Activated T-cell treated with anti-CD3 and anti-CD28 coated beads for 4 hours (primary cell): ENCODE measurements at places on chromosomes 11 and 22.

DNA sequence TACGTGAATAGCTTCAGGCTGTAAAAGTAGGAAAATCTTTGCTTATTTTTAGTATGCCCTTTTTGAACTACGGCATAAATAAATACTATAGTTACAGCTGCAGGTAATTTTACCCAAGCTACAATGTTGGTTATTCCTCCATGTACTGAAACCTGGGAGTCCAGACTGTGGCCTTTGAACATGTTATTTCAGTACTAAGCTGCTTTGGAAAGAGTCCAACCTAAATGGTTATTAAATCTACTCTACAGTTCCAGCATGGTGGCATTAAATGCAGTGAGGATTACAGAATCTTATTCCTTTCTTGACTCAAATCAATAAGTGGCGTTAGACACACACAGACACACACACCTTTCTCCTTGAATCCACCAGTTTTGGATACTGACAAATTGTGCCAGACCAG is 165.1 kb downstream of the MSANTD4 start:
- DNase-seq = no peak

GRCh38 chr11:7576726-7577290 is 63.0 kb downstream of the PPFIBP2 start:
- no peak for DNase-seq

DNA sequence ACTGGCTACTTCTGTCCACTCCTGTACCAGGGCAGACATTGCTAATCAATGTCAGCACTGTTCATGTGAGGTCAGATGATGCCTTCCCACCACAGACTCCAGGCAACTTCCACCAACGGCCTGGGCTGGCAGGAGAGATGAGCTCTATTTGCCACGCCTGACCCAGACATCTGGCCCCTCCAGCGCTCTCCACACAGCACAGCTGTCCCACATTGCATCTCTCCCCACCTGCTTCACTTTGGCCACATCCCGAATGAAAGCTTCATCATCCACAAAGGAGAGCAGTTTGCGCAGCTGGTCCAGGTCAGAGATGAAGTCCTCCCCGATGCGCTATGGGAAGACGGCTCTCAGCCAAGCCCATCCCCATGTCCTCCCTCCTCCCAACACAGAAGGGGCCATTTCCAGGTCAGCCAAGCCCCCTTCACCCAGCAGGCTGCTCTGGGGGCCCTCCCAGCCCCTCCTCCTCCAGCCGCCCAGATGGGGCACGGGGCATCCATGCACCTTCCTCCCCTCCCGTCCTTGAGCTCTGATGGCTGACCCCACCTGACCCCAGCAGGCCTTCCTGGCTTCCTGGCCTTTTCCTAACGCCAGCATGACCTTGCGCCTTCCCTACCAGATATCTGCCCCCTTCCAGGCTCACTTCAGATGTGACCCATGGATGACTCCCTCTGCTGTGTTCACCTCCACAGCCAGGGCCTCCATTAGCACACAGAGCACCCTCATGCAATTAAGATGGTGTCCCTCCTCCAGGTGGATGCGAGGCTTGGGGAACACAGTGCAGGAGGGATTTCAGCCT is 7.4 kb downstream of the PYGM start:
- DNase-seq = no peak

- no peak for DNase-seq
These were observed 25.4 kb upstream of the SMTN start for GRCh38 chr22:31055635-31056159.

DNA sequence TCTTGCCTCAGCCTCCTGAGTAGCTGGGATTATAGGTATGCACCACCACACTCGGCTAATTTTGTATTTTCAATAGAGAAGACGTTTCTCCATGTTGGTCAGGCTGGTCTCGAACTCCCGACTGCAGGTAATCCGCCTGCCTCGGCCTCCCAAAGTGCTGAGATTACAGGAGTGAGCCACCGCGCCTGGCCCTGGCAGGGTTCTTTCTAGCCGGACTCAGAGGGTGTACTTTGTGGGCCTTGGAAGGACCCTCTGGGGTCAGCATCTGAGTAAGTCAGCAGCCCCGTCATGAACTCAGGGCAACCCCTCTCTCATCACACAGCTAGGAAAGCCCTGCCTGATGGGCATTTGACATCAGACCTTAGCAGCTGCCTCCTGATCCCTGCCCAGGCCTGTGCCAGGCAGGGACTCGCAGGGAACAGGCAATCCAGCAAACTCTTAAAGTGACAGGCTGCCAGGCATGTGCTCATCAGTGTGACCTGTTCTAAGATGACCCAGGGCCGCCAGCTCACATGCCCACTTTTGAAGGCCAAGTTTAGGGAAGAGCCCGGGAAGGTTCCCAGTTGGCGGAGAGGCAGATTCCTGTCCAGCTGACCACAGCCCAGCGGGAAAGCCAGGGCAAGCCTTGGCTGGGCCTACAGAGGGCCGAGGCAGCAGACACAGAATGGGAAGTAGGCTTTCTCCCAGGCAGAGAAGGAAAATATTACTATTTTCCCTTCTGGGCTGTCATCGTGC is 92.9 kb downstream of the MORC2 start:
- no peak for DNase-seq

DNA sequence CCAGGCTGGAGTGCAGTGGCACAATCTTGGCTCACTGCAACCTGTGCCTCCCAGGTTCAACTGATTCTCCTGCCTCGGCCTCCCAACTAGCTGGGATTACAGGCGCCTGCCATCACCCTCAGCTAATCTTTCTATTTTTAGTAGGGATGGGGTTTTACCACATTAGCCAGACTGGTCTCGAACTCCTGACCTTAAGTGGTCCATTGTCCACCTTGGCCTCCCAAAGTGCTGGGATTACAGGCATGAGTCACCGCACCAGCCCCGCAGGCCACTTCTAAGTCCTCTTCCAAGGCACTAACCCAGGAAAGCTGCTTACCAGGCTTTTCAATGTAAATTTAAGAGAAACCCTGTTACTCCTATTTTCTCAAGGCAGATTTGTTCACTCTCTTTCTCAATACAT is 50.4 kb downstream of the DENND5A start:
- no peak for DNase-seq

DNA sequence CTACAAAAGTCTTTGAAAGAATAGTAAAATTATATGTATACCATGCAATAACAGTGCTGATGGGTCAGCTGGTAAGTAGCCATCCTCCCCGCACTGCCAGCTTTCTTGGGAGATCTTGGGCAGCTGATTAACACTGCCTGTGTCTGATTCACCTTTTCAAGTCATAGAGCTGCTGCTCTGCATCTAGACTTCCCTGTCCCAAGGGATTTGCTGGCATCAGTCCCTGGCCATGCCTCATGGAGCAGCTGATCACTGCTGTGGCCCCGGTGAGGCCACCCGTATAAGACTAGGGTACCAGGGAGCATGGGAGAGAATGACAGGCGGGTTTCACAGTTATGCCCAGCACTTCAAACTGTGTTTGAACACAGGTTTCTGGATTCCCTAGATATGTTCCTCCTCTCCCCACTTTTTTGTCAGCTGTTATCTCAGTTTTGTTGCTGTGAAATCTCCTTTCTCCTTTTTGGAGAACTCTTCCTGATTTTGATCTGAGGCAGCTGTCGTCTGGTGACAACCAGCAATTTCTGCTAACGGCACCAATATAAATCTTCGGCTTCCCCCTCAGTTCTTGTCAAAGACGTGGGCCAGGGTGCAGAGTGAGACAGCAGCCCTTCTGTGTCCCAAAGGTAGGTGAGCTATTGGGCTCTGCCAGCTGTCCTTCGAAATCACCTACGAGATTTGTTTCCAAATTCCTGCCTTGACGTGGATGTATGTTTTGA is 438.9 kb downstream of the NTM start:
- no peak for DNase-seq

DNA sequence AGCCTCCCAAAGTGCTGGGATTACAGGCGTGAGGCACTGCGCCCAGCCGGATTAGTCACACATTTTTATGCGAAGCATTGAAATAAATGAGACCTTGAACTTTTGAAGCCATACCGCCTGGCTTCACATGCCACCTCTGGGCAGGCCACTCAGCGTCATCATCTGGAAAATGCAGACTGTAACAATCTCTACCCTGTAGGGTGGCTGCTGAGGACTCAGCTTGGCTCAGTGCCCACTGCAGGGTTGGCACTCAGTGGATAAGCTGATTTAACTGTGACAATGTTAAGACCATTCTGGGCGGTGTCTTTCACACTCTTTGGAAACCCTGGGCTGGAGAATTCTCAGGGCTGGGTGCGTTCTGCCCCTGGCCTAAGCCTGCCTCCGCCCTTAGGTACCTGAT is 8.5 kb downstream of the SH3BP1 start:
- no peak for DNase-seq

DNA sequence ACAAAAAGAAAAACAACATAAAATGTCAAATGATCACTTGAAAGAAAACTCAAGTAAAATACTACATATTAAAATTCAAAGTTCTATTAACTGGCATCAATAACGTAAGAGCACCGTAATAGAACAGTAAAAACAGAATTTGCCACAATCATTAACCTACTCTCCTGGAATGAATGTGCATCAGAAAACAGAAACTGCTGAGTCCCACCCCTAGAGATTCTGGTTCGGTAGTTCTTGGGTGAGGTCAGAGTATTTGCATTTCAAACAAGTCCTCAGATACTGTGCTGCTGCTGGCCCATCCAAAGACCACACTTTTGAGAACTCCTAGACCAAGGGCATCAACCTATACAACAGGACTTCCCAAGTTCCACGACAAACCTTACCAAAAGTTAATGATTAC is 23.5 kb downstream of the PITPNB start:
- DNase-seq = no peak

DNA sequence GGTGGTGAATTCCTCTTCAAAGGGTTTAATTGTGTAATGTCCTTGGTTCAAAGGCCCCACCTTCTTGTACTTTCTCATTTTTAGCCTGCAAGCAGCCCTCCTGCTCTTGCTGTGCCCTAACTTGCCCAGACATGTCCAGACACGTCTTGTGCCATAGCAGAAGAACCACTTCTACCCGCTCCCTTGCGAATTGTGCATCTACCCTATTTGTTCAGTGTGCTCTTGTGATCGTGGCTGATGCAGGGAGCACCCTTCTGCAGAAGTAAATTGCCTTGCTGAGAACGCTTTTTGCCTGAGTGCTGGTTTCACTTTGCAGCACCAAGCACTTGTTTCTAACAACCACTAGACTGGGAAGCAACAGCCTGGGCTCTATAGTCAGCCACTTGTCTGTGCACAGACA is 249.4 kb downstream of the SBF2 start:
- no peak for DNase-seq

- no peak for DNase-seq
These were observed 31.8 kb downstream of the FAM118A start for GRCh38 chr22:45341498-45341897.

GRCh38 chr11:113332023-113332422 is 17.6 kb downstream of the TTC12 start:
- DNase-seq = no peak

DNA sequence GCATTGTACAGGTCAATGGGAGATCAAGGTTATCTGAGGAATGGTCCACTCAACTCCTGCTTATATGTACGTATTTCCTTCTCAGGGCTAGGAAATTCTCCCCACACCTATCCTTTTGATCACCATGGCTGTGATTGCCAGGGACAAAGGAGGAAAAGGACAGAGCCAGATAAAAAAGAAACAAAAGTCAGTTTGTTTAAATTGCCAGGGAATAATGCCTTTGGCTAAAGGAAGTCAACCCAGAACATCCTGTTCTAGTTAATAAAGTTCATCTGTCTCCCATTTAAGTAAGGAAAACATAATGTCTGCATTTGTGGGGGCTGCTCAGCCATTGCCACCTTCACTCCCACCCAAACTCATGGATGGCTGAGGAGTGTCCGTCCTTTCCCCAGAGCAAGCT is 124.7 kb downstream of the ME3 start:
- DNase-seq = no peak

- DNase-seq = no peak
These were observed 309.3 kb downstream of the SOX6 start for GRCh38 chr11:16047073-16047472.

DNA sequence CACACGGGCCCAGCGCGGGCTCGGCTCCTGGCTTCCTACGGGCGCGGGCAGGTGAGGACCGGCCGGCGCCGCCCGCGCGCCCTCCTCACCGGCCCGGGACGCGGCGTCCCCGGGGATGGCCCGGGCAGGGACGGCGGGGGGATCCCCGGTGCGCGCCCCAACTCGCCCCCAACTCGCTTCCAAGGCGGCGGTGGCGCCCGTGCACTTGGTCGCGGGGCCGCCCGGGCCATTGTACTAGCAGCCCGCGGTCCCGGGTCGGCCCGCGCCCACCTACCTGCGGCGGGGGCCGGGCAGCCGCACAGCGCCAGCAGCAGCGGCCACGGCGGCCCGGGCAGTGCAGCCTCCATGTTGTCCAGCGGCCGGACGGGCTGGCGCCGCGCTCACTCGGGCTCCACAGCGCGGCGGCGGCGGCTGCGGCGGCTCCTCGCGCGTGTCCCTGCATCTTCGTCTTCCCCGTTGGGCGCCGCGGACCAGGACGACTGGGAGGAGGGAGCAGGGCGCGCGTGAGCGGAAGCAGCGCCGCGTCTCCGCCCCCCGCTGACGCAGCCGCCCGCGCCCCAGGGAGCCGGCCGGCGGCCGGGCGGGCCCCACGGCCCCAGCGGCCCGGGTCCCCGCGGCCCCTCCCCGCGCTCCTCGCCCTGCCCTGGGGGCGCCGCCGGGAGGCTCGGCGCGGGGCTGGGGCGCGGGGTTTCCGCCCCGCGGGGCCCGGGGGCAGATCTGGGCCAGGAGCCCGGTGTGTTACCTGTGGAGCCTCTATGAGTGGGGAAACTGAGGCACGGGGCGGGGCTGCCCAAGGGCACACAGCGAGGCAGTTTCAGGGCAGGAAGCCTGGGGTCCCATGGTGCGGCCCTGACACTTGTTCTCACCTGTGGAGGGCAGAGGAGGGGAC is 159.3 kb upstream of the GRK3 start:
- DNase-seq = peak; percentile 40

DNA sequence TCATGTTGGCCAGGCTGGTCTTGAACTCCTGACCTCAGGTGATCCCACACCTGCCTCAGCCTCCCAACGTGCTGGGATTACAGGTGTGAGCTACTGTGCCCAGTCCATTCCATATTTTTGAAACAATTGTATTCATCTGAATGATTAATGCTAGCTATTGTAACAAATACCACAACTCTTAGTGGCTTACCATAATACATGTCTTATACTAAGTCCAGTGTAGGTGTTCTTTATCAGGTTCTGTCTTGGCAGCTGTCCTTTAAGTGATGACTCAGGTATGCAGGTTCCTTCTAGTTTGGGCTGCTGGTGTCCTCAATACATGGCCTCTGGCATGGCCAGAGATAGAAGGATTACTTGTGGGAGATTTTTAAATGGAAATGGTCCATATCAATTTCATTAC is 39.0 kb downstream of the UVRAG start:
- no peak for DNase-seq

GRCh38 chr11:14857621-14858020 is 34.4 kb downstream of the CYP2R1 start:
- no peak for DNase-seq

GRCh38 chr11:64120951-64121569 is 44.9 kb downstream of the MACROD1 start:
- DNase-seq = no peak

GRCh38 chr11:88522624-88523385 is 185.3 kb upstream of the CTSC start:
- no peak for DNase-seq

DNA sequence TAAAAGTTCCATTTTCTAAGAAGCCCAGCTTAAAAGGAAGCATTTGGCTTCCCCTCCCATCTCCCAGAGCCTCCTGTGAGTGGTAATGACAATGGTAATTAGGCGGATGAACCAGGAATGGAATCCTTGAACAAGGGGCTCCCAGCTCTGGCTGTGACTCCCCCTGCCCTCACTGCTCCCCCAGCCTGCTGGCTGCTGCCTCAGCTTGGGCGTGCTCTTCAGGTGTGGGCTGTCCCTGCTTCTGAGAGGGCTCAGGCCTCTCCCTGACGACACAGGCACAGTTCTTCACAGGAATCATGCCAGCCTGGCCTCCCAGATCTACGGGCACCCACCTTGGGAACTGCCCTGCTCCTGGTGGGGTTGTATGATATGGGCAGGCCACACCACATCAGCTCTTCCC is 81.7 kb upstream of the NARS2 start:
- no peak for DNase-seq
